NCI-H2029 (cell line): ENCODE measurements at places on chromosomes 6 and 20.

- no peak for DNase-seq
Observed at GRCh38 chr6:119311514-119312142, 37.9 kb downstream of the MAN1A1 start.

DNA sequence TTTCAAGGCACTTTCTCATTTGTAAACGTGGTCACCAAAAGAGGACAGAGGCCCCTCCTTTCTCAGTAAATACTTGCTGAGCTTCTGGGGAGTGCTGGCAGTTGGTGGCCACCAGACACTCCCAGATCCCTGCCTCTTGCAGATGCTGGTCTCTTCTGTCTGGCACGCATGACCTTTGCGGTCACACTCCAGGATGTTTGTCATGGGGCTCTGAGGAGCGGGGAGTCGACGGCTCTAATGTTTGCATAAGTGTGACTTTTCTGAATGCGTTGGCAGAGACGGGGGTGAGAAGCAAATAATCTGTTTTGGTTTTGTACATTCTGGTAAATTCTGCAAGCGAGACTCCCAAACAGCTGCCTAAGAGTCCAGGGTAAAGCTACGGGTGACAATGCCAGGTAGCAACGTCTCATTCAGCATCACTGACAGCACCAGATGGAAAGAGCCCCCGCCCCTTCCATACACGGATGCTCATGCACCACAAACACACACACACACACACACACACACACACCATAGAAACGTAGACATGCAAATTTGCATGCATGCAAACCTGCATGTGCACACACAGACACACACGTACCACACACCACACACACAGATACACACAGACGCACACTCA is 101.1 kb downstream of the YTHDF1 start:
- DNase-seq = no peak

DNA sequence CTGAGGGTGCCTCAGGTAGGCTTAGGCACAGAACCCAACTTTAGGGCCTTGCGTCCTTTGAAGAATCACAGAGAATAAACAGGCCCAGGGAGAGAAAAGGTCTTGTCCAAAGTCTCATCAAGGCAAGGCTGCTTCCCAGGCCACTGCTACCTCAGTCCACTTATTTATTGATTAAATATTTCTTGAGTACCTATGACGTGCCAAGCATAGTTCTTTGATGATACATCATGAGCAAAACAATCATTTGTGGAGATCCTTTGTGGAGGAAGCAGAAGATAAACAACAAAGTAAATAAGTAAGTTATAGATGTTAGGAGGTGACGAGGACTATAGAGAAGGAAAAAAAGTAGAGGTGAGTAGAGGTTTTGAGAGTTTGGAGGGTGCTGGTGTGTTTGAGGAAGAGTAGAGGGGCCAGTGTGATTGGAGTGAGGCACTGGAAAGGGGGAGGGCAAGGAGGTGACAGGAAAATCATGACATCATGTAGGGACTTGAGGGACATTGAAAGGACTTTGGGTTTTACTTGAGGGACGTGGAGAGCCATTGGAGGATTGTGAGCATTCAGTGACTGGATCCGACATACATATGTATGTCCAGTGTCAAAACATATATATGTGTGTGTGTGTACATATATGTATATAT is 14.1 kb upstream of the CHMP4B start:
- peak; percentile 67 for DNase-seq

- no peak for DNase-seq
Observed at GRCh38 chr20:37090407-37090806, 5.4 kb downstream of the RBL1 start.

GRCh38 chr6:130666786-130667185 is 160.4 kb upstream of the SMLR1 start:
- no peak for DNase-seq

GRCh38 chr20:36084356-36084755 is 70.2 kb upstream of the EPB41L1 start:
- no peak for DNase-seq

- DNase-seq = no peak
Observed at GRCh38 chr20:46551522-46552381, 1.3 kb upstream of the OCSTAMP start.

- no peak for DNase-seq
Observed at GRCh38 chr6:52139985-52140680, 46.0 kb upstream of the IL17A start.

GRCh38 chr20:32252189-32252588 is 25.3 kb upstream of the KIF3B start:
- DNase-seq = no peak

- no peak for DNase-seq
Observed at GRCh38 chr6:22827760-22828159, 258.4 kb downstream of the HDGFL1 start.
